ENCODE measurements at places on chromosomes 12 and 14.

- no peak for DNase-seq
These were observed 18.2 kb upstream of the ITGA5 start for GRCh38 chr12:54437243-54437642.

DNA sequence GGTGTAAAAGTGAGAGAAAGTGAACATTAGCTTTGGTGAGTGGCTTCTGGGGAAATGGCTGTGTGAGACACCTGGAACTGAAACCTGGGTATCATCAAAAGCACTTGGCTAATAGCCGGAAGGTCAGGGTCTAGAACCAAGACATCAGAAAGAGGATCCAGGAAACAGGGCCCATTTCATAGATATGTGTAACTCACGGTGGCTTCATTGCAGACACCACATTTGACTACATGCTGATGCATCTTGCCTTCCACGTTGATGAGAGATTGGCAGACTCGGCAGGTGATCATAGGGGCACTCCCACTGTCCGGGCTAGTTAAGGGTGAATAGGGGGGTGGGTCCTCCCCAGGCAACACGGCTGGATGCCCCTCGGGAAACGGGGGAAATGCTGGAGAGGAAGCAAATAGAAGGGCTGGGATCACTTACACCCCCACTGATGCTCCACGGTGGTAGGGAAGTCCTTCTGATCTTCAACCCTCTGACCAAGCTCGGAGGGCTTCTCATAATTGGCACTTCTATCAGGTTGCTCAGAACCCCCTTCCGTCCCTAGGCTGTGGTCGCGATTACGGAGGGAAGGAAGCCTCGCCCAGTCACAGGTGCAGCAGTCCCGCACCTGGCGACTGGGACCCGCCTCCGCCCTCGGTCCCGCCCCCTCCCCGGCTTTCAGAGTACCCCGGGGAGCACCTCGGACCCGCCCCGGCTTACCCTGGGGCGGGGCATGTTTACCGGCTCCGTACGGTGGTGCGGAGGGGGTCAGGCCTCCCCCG is 593 bp downstream of the PIP4P1 start:
- no peak for DNase-seq

- peak; percentile 65 for DNase-seq
These were observed 163.4 kb downstream of the SAMD4A start for GRCh38 chr14:54730156-54730961.

- DNase-seq, result no peak
These were observed 13.8 kb upstream of the ADSS1 start for GRCh38 chr14:104710071-104710735.

GRCh38 chr14:65010211-65010931 is 23.7 kb downstream of the FNTB start:
- DNase-seq, result no peak

- DNase-seq, result no peak
These were observed 768.1 kb upstream of the TBX3 start for GRCh38 chr12:115451780-115452736.

- DNase-seq, result no peak
These were observed 10.1 kb upstream of the CACNA2D4 start for GRCh38 chr12:1928439-1929121.

DNA sequence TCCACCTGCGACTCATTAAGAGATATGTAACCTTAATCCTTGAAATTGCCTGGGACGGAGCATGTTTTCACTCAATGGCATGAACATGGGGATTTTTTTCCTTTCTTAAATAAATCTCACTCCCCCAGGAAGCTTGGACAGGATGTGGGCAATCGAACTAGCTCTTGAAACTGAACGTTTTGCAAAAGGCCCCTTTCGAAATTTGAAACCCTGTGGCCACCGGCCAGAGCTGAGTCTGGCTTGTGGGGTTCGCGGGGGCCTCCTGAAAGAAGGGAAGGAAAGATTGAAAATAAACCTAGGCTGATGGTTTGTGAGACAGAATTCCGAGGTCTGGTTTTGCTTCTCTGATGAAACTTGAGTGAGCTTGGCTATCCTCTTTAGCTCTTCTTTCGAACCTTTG is 101.4 kb upstream of the RTL1 start:
- DNase-seq, result no peak

GRCh38 chr12:50248883-50249282 is 34.4 kb downstream of the LIMA1 start:
- no peak for DNase-seq

- no peak for DNase-seq
These were observed 7.8 kb upstream of the NXPH4 start for GRCh38 chr12:57208631-57209282.

GRCh38 chr12:1980282-1980681 is 24.0 kb downstream of the DCP1B start:
- DNase-seq, result no peak

- DNase-seq, result no peak
These were observed 36.6 kb downstream of the KRT76 start for GRCh38 chr12:52740584-52740983.

GRCh38 chr12:97487470-97487869 is 24.9 kb downstream of the RMST start:
- DNase-seq, result no peak

GRCh38 chr12:24505366-24506015 is 443.4 kb downstream of the BCAT1 start:
- DNase-seq, result no peak

GRCh38 chr14:104784846-104785707 is 10.5 kb downstream of the AKT1 start:
- DNase-seq, result no peak

DNA sequence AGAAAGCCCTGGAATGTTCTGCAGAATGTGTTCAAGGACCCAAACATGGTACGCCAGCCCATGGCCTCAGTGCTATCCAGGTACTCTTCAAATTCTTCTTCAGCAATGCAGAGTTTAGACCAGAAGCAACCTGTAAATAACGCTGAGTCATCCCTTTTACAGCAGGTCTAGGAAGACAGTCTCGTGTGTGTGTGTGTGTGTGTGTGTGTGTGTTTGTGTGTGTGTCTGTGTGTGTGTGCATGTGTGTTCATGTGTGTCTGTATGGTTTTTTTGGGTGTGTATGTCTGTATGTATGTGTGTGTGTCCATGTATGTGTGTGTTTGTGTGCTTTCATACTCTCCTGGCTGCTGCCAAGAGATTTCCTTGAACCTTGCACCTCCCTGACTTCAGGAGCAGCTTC is 60.1 kb upstream of the RFX4 start:
- DNase-seq, result no peak

GRCh38 chr12:23025372-23026016 is 400.5 kb downstream of the ETNK1 start:
- DNase-seq, result no peak

DNA sequence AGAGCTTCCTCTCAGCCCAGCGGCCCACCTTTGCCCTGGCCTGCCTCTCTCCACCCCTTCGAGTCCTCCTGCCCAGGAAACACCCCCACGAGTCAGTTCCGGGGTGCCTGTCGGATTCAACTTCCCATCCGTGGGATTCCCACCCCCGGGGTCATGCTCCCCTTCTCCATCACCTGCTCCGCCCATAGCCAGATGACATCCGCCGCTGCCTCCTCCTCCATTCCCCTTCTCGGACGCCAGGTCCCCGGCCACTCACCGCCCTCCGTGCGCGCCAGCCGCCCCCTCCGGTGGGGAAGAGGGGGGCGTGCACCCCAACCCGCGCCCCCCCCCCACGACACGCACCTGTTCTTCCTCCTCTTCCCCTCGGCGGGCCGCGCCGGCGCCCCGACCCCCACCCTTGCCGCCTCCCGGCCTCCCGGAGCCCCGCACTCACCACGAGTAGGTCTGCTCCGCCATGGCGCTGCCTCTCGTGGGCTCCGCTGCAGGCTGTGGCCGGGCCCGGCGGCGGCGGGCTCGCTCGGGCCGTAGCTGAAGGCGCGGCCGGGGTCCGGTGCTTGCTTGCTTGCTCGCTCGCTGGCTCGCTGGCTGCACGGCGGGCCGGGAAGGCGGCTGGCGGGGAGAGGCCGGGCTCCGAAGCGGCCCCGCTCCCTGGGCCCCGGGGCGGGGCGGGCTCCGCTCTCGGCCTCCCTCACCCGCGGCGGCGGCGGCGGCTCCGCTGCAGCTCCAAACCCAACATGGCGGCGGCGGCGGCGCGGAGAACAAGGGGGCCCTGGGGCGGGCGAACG is 554 bp downstream of the SPPL3 start:
- peak; percentile 75 for DNase-seq

DNA sequence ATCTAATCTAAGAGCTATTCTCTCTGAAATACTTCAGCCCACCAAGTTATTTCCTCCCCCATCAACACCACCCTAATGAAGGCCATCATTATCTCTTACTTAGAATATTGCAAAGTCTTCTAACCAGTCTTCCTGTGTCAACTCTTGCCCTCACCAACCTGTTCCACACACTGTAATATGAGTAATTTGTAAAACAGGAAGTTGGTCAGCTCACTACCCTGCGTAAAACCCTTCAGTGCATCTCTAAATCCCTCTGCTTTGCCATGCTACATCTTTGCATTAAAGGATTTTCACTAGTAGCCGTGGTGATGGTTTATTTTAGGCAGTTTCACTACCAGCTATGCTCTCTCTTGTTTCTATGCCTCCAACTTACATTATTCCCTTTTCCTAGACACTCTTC is 70.0 kb downstream of the KIF21A start:
- no peak for DNase-seq

DNA sequence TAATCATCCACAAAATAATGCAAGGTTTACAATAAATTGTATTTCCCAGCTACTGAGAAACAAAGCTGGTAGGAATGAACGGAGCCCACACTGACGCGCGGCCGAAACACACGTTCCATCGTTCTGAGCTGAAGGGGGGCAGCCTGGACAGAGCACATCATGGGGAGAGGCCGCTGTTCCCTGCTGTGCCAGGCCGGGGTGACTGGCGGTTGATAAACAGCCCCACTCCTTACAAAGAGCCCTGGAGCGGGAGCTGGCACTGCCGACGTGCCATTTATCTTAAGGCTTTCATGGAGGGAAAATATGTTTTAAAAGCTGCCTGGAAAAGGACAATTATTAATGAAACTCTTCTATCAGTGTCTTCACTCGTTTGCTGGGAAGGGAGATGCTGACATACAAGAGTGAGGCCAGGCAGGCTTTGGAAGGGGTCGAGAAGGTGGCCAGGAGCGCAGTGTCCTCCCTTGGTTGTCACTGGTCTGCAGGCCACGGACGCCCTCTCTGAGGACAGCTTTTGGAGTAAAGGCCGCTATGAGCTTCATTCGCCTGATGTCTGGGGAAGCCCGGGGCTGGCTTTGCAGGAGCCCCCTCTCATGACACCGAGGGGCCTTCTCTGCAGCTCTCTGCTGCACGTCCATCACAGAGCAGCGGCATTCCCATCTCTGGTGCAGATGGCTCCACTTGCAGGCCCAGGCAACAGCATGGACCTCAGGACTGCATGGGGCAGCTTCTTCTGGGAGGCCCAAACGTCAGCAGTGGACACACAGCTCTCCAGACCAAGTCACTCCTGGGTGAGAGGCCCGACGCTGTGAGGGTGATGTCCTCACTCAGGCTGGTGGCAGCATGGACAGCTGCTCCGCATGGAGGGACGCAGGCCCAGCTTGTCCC is 355.3 kb upstream of the SFSWAP start:
- no peak for DNase-seq

DNA sequence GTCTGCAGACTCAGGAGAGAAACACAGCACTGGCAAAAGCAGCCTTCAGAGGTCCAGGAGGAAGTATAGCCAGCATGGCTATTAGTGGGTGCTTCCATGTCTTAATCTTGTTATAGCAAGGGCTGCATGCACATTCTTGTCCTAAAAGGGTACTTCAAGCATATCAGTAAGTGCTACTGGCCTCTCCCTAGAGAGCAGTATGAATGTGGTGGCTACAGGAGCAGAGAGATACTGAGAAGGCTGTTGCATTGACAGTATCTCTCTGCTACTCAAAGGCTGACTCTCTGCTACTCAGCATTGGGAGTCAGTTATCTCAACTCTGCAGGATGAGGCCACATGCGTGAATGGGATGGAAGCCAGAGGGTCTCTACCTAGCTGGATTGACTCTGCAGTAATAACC is 2.0 kb downstream of the GARIN6 start:
- DNase-seq, result no peak

GRCh38 chr12:24200010-24200409 is 250.5 kb upstream of the SOX5 start:
- DNase-seq, result no peak

DNA sequence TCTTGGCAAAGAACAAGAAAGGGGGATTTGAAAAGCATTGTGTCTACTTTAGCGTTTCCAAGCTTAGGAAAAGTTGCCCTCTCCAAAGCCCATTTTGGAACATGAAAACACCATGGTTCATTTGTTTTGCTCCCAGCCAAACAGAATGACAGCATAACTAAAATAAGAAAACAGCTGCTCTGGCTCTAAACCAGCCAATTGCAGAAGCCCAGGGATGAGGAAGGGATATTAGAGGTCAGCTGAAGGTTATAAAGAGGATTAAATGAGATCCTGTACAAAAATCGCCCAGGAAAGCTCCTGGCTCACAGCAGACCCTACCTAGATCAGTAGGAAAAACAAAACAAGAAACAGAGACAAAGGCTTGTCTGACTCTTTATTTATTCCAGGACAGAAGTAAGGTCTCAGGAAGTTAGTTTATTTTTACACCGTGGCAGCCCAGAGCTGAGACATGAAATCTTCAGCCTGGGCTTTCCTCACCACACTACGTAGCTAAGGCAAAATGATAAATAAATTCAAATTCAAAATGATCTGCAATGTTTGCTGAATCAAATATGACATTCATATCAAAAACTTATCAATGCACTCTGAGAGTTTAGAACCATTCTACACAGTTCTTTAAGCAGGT is 25.9 kb downstream of the SPX start:
- DNase-seq, result no peak

GRCh38 chr12:11725686-11726085 is 76.2 kb downstream of the ETV6 start:
- peak; percentile 28 for DNase-seq

DNA sequence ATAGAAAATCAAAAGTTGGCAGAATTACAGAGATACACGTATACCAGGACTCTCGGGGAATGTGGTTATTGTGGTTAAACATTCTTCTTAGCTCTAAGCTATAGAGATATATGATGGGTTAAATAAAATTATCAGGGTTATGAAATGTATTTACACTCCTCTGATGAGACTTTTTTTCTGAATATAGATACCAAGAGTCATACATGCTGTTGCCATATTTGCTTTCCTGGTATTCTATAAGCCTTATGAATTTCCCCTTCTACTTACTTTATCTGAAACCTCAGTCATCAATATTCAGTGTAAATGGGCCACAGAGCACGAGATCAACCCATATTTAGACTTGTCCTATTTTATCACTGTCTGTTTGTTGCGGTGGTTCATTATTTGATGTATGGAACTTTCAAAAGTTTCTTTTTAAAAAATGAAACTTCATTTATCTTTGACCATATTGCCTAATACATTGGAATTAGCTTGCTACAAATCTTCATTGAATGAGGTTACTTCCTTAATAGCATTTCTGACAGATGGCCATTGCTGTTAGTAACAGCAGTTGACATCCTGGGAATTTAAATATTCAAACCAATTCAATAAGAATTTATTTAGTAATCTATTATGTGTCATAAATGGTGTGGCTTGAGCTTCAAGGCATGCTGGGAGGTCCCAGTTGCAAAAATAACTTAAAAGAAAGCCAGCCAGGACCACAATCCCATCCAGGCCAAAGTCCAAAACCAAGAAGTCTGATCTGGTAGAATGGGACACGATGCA is 393.5 kb downstream of the PCNX1 start:
- DNase-seq, result no peak
